ENCODE measurements at places on chromosomes 12 and 14. TPM values are rescaled to one million over a fixed set of nuclear protein-coding genes. Genes with fewer than 3 reads are reported as not detected.

Gene OR6C76
- not detected for total RNA-seq

Gene NFE2
- not detected for total RNA-seq

Gene KRT72
- 3.2 TPM for total RNA-seq

Gene SMIM41
- not detected for total RNA-seq

Gene KLHDC1
- total RNA-seq = 0.81 TPM

Gene MIPOL1
- 0.09 TPM for total RNA-seq

Gene CD163
- not detected for total RNA-seq

- no peak overlapping the region for H3K27ac ChIP-seq
- no peak for DNase-seq
- no peaks in the 10 kb centered on the region for H3K27me3 ChIP-seq
Observed at GRCh38 chr14:68507544-68508081, 285.3 kb downstream of the ZFP36L1 start.

- no peak overlapping the region for H3K27ac ChIP-seq
- peaks cover 24% of the 10 kb centered on the region for H3K4me1 ChIP-seq
- H3K4me3 ChIP-seq = no peak overlapping the region
- no peak for DNase-seq
- no peaks in the 10 kb centered on the region for H3K36me3 ChIP-seq
- H3K27me3 ChIP-seq = peaks cover 14% of the 10 kb centered on the region
Observed at GRCh38 chr14:75425446-75425845, 2.4 kb upstream of the JDP2 start.

GRCh38 chr12:25324861-25325260 lies 74.1 kb upstream of the KRAS start:
- H3K36me3 ChIP-seq = no peaks in the 10 kb centered on the region
- no peak overlapping the region for H3K4me3 ChIP-seq
- no peak for DNase-seq
- peaks cover 44% of the 10 kb centered on the region for H3K4me1 ChIP-seq

DNA sequence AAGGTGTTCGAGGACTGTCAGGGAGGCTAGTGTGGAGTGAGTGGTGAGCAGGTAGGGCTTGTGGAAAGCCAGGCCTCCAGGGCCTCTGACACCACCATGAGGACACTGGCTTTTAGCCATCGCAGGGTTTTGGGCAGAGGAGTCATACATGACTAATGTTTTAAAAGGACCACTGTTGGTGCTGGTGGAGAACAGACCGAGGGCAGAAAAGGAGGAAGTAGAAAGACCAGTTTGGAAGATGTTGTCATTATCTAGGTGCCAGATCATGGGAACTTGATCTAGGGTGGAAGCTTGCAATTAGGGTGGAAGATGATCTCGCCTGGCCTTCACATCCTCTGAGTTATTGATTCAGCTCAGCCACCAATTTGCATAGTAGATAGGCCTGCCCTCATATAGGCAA lies 144.2 kb downstream of the C12orf75 start:
- no peak overlapping the region for H3K4me3 ChIP-seq
- peaks cover 10% of the 10 kb centered on the region for H3K27me3 ChIP-seq
- H3K36me3 ChIP-seq = no peaks in the 10 kb centered on the region
- no peak overlapping the region for H3K27ac ChIP-seq
- no peaks in the 10 kb centered on the region for H3K4me1 ChIP-seq

GRCh38 chr12:69094606-69095216 lies 144.7 kb upstream of the CPSF6 start:
- H3K27ac ChIP-seq = no peak overlapping the region
- peaks cover 8% of the 10 kb centered on the region for H3K4me1 ChIP-seq

DNA sequence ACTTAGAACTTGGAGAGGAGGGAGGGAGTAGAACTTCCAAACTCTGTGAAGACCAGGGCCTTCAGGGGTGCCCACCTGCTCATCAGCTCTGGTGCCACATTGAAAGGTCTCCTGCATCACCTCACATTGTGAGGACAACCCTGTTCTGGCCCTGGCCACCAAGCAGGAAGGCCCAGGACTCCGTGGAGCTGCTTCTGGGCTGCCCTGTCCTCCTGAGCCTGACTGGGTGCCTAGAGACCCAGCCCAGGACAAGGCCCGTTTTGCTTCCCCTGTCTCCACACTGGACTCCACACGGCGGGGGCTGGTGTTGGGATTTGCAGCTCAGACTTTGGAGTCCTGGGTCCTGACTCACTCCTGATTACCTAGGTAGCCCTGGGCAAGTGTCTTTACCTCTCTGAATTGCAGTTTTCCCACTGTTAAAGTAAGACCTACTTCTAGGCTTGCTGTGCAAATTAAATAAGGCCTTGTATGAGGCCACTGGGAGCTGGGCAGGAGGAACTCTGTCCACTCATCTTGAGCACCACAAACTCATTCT lies 12.5 kb upstream of the KRT82 start:
- no peaks in the 10 kb centered on the region for H3K36me3 ChIP-seq
- no peaks in the 10 kb centered on the region for H3K4me1 ChIP-seq
- no peaks in the 10 kb centered on the region for H3K27me3 ChIP-seq

DNA sequence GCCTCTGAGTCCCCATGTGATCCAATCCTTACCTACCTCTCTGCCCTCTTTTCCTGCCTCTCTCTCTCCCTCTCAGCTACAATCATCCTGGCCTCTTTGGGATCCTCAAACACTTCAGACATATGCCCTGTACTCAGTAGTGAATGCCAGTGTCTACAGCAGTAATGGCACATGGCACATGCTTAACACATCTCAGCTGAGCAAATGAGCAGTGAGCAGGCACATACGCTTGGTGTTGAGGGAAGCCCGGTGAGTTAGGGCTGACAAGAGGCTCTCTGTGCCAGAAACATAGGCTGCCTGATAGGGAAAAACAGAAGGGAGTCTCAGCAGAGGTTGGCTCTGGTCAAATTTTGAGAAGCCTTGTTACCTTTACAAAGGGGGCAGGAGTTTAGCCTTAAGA lies 409.1 kb downstream of the TMEM132D start:
- H3K27me3 ChIP-seq = no peaks in the 10 kb centered on the region
- no peaks in the 10 kb centered on the region for H3K4me1 ChIP-seq
- no peak for DNase-seq
- H3K36me3 ChIP-seq = no peaks in the 10 kb centered on the region

DNA sequence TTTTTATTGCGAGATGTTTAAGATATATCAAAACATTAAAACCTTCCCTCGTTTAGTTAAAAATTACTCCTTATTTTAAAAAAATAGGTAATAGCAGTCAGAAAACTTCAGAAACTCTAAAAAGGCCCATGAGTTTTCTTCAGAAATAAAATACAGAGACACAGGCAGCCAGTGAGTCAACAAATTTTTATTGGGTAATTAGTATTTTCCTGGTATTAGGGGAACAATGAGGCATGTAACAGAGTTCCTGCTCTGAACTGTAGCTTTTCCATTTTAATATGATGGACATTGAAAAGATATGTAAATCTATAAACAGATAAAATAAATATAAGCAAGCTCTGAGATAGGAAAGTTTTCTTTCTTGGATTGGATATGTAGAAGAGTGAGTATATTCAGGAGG lies 399 bp upstream of the ZNF705A start:
- no peak for DNase-seq
- peaks cover 28% of the 10 kb centered on the region for H3K4me1 ChIP-seq
- H3K27ac ChIP-seq = no peak overlapping the region
- H3K27me3 ChIP-seq = peaks cover 4% of the 10 kb centered on the region
- H3K4me3 ChIP-seq = no peak overlapping the region
